NCI-H2171 treated with DMSO at 0.1 percent for 48 hours (cell line): ENCODE measurements at places on chromosomes 7 and 10.

GRCh38 chr7:84009782-84010181 lies 184.8 kb downstream of the SEMA3A start:
- DNase-seq: no peak

DNA sequence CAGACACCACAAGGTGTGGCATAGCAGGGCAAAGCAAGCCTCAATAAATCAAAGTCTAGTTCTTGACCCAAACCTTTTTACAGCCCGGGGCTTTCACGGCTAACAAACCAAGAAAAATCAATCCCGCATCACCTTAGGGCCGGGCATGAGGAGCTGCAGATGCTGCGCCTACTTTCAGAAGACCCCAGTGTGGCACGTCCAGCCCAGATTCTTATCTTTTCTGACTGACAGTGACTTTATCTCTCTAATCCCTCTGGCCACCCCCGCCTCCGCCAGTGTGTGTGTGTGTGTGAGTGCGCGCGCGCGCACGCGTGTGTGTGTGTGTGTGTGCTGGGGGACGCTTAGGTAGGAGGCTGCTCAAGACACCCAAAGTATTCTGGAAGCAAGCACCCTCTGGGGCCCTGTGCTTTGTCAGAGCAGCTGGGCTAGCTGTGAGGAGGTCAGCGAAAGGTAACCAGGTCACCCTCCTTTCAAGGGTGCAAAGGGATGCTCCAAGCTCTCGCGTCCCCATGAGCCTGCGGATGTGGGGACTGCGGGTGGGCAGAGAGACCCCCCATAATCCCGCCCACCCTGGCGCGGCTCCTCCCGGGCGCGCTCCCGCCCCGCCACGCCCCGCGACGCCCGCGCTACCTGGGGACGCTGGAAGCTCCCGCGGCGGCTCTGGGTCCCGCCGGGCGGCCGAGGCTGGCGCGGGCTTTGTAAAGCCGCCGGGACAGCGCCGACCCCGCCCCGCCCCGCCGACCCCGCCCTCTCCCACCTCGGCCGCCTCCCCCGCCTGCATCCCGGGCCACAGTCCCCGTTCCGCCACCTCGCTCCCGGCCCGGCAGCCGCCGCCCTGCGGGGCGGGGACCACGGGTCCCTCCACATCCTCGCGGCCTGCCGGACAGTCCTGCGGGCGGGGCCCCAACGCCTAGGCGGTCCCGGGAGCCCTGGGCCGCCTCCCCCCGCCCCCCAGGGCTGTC lies 57.1 kb upstream of the RHOBTB1 start:
- peak; percentile 38 for DNase-seq

- DNase-seq: no peak
Measured at GRCh38 chr7:10015687-10016086, 958.0 kb upstream of the PHF14 start.

DNA sequence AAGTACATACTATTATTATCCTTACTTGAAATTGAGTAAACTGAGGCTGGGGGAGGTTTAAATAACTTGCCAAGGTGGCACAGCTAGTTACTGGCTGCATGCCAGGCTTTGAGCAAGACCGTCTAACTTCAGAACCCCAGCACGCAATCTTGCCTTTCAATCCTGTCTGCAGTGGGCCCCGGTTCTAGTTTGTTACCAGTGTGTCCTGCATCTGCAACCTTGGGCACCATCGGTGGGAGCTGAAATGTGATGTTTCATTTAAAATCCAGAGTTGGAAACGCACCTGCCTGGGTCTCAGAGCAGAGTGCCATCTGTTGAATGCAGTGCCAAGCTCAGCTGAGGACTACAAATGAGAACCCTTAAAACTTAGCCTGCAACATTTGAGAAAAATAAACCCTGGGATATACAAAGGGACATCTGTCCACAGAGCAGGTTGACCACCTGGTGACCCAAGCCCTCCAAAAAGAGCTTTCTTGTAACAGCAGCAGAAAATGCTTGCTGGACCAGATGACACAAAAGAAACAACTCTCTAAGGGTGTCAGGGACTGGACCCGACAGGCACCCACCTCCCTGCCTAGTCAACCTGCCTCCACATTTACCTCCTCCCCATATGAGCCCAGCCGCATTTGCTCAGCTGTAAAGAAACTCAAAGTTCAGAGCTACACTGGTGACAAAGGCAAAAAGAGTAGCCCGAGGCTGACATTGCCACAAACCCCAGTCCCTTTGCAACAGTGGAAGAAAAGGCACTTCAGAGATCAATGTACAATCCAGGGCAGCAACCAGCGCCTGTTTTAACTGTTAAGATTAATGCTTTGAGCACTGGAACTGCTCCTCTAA lies 1.7 kb downstream of the SH3PXD2A start:
- DNase-seq: peak; percentile 21

DNA sequence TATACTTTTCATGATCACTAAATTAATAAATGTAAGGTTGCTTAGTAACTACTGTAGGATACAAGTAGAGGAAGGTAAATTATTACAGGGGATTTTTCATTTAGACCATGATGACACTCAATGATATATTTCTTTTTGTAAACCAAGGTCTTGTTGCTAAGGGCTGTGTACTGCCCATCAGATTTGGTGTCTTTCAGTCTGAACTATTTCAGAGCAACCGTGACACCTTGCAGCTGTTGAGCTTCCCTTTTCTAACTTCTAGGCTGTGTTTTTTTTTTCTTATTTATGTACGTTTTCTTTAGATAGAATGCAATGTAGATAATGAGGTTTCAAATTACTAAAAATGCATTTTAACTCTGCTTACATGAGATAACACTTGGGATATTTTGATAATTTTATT lies 292.0 kb upstream of the MBL2 start:
- no peak for DNase-seq

- no peak for DNase-seq
Measured at GRCh38 chr10:113613427-113613826, 50.4 kb downstream of the NRAP start.

DNA sequence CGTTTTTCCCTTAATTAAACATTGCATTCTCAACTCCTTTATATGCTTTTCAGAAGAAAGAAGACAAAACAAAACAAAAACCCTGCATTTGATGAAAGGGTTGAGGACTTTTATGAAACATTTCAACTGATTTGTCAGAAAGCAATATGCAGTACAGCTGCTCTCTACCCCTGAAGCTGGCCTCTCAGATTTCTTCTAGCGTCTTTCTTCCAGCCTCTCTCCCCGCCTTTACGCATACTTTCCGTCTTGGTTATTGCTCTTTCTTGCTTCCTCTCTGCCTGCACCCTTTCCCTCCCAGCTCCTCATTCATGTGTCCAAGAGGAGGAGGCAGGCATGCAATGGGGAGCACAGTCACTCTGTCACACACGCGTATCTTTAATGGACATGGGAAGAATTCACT lies 91.0 kb upstream of the COL1A2 start:
- DNase-seq: no peak

- no peak for DNase-seq
Measured at GRCh38 chr7:54955696-54956420, 63.0 kb upstream of the EGFR start.

- DNase-seq: no peak
Measured at GRCh38 chr7:50349399-50349798, 44.9 kb downstream of the IKZF1 start.
